ENCODE measurements at places on chromosomes 7 and 10. TPM values are rescaled to one million over a fixed set of nuclear protein-coding genes. Genes with fewer than 3 reads are reported as not detected.

DNA sequence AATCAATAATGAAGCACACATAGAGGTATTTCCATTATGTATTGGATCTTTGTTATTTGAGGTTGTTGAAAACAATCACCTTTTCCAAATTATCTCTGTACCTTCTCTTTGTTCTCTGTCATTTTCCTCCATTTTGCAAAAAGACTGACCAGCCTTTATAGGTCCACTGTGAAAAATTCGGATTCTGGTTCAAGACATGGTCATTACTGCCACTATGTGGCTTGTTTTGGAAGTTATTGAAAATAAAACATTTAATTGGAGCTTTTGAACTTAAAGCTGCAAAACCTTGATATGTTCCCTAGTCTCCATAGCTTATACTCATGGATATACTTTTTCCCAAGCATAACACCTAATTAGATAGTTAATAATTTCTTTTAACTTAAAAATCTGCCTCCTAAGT, 1094.4 kb downstream of the NRG3 start:
- no peak overlapping the region for H3K4me3 ChIP-seq
- H3K4me1 ChIP-seq: no peaks in the 10 kb centered on the region
- H3K27ac ChIP-seq: no peak overlapping the region
- H3K27me3 ChIP-seq: no peaks in the 10 kb centered on the region
- no peak for DNase-seq
- H3K36me3 ChIP-seq: no peaks in the 10 kb centered on the region

DNA sequence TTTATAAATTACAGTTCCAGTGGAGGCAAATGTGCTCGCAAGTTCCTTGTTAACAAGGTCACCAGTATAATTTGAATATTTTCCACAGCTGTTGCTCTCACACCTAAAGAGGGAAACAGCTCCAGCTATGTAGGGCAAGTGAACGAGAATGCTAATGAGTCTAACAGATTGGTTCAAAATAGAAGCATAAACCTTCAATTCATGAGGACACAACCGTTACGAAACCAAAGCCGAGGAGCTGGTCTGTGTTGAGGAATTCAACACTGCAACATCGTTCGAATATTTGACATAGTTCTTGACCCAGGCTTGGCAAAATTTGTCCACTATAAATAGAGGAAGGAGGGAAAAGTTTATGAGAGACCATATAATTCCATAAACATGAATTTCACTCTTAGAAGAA, 161.3 kb downstream of the KLF6 start:
- H3K36me3 ChIP-seq: peaks cover 11% of the 10 kb centered on the region
- H3K27me3 ChIP-seq: no peaks in the 10 kb centered on the region
- DNase-seq: no peak

The MNX1 gene
- total RNA-seq: 0.39 TPM

The PRLHR gene
- not detected for total RNA-seq
